Uterus (tissue), 4 donors: ENCODE measurements at places on chromosomes 6 and 20. TPM values are rescaled to one million over a fixed set of nuclear protein-coding genes. Genes with fewer than 3 reads are reported as not detected.
A peak's percentile ranks its signal among the peaks of the same experiment; 100 is the strongest.

The LRRN4 gene
- not detected for total RNA-seq

The GPR6 gene
- not detected for total RNA-seq

The FAM229B gene
- total RNA-seq = 28.1 TPM

The DEFB124 gene
- total RNA-seq = not detected

The VEGFA gene
- total RNA-seq = 247 TPM

The RNF5 gene
- 54.1 TPM for total RNA-seq

The CFAP61 gene
- 3.0 TPM for total RNA-seq

DNA sequence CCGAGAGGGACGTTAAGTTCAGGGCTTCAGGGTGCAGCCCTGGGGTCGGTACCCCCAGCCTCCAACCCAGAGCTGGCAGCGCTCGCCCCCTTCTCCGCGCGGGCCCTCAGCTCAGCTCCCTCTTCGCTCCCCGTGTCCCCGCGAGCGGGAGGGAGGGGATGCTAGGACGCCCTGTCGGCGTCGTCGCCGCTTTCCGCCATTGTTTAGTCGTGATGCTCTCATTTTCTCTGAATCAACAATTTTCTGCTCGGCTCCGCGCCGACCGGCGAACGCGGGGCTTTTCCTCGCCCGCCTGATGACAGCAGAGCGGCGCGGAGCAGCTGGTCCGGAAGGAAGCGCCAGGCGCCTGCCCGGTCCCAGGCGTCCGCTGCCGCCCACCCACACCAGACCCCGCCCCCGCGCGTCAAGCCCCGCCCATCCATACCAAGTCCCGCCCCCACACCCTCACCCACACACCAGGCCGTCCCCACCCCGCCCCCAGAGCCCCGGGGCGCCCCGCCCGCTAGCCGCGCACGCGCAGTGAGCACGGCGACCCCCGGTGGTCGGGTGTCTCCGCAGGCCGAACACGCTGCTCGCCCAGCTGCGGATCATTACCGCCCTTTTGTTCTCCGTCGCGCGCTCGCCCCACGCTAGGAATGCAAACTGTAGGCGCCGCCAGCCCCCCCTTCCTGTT lies 50.1 kb upstream of the SLC32A1 start:
- no peak for DNase-seq

DNA sequence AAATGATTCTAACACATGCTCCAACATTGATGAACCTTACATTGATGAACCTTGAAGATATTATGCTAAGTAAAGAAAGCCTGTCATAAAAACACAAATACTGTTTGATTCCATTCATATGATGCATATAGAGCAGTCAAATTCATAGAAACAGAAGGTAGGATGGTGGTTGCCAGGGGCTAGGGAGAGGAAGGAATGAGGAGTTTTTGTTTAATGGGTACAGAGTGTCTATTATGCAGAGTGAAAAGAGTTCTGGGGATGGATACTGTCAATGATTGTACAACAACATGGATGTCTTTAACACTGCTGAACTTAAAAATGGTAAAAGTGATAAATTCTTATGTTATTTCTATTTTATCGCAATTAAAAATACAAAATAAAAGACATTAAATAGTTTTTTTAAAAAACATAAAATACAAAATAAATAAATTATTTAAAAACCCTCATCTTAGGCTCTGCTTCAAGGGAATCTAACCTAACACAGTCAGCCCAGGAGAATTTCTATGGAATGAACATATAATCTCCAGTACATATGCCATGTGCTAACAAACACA lies 451.0 kb downstream of the PLCB1 start:
- no peak for DNase-seq

DNA sequence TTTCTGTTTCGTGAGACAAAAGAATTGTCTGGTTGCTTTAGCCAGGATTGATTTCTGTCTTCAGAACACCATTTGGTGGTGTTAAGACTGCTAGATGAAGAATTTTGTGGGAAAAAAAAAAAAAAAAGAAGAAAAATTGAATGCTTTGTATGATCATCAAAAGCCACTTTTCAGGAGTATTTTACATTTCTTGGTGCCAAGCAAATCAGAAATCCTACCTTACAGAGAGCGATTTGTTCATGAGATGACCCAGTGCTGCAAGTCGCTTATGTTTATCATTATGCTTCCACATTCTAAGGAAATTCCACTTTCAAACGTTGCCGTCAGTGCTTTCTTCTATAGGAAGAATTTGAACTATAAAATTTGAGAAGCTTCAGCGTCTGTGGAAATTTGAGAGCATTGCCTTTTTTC lies 228.7 kb downstream of the BCKDHB start:
- no peak for DNase-seq

DNA sequence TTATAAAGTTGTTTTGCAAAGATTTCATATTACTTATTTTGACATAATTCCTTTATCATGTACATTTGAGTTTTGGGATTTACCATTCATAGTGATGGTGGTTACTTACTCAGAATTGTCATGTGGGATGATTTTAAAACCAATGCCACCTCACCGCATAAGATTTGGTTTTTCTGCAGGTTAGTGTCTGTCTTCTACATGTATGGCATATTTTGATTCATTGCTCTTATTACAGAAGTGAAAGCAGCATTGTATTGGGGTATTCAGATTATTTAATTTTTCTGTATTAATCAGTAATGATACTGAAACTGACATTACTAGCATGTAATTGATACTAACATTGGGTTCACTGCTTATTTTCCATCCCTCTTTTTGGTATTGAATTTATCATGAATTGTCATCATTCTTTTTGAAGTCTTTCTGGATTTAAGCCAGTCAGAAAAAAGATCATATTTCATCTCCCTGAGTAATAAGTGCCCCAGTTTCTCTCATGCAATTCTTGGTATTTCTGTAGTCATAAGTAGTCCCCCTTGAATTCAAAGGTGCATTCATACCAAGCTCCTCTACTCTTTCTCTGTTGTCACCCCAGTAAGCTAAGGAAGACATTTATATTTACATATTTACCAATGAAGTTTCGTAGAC lies 176.6 kb downstream of the BCKDHB start:
- no peak for DNase-seq

- DNase-seq = no peak
Measured at GRCh38 chr6:85644279-85644762, 1.6 kb upstream of the SYNCRIP start.

GRCh38 chr6:125154761-125155135 lies 1.2 kb downstream of the TPD52L1 start:
- peak; percentile 17 for DNase-seq

- DNase-seq = no peak
Measured at GRCh38 chr6:130624046-130624445, 203.2 kb upstream of the SMLR1 start.

GRCh38 chr20:63748070-63748933 lies 8.7 kb downstream of the SLC2A4RG start:
- peak; percentile 31 for DNase-seq

GRCh38 chr6:33848484-33848883 lies 44.7 kb upstream of the MLN start:
- no peak for DNase-seq

GRCh38 chr20:53949319-53949839 lies 121.0 kb downstream of the BCAS1 start:
- no peak for DNase-seq

DNA sequence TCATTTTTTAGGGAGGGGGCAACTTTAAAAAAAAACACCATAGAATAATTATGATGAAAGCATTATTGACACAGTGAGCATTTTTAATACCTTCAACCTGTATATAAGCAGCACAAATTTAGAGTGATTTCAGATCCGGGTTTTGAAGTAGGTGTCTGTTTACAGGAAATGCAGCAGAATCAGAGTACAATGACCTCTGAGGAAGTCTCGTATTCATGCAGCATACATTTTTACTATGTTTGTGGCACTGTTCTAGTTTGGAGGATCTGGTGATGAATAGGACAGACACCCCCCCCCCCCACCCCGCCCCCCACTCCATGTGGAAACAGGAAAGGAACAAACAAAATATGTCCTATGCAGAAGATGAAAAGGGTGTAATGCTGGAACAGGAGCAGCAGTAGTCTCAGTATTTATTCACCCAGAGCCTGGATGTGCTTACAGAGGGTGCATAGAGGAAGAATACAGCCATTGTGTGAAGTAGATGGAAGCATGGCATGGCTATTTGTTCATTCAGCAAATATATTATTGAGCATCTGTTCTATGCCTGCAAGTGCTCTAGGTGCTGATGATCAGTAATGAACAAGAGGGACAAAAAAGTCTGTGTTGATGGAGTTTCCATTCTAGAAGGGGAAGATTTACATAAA lies 19.7 kb downstream of the VAPB start:
- no peak for DNase-seq

DNA sequence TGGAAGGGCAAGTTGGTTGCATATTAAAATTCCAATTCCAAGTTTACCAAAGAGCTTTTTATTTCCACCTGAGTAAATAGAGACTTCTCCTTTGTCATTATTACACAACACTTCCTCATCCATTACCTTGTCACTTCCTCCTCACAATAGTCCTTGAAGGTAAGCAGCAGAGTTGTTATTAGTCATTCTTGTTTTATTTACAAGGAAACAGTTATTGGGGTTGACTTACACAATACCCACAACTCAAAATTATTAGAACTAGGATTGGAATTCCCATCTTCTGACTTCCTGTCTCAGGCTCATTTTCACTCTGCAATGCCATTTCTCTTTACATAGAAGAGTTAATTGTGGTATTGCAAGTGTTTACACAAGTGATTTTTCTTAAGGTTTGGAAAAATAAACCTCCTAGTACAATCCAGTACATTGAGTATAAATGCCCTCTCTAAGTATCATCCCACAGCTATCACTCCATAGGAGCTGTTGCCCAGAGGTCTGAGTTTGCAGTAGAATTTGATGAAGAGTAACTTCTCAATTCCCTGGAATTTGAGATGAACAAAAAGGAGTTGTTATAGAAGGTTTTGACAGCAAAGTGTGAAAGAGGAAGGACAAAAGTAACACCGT lies 28.9 kb upstream of the MTRF1L start:
- DNase-seq = no peak

DNA sequence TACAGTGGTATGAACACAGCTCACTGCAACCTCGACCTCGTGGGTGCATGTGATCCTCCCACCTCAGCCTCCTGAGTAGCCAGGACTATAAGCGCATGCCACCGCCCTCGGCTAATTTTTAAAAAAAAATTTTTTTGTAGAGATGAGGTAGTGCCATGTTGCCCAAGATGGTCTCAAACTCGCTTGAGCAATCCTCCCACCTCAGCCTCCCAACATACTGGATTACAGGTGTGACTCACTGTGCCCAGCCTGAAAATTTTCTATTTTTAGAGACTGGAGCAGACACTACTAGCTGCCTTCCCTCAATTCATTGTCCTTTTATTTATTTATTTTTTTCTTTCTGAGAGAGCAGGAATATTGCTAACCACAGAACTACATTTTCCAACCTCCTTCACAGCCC lies 20.3 kb upstream of the GTF3C6 start:
- no peak for DNase-seq

- no peak for DNase-seq
Measured at GRCh38 chr20:50911030-50911429, 20.2 kb downstream of the ADNP start.

DNA sequence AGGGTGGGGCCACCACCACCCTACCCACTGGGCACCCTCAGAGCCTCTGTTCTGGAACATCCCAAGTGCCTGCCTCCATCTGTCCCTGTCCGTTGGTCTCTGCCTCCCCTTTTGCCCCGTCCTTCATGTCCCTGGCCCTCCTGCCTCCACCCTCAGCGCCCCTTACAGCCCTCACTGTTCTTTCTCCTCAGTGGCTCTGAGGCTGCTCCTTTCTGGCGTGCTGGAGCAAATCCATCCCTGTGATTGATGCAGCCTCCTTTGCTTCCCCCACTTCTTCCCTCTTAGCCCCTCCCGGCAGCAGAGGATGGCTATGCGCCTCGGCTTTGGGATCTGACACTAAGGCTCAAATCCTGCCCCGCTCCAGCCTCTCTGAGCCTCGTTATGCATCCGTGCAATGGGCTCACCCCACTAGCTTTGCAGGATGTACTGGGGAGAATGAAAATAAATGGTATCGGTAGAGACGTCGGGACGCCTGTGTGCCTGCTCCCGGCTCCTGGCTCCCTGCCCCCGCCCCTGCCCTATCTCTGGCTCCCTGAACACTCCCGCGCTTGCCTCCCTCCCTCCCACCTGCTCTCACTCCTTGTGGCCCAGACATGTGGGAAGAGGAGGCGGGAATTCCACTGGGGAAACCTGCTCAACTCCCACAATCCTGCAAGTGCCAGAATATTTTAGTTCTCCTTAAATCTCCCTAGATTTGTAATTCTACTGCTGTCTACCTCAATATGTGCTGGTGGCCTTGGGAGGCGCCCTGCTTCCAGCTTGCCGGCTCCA lies 13.1 kb downstream of the VSTM2L start:
- DNase-seq = peak; percentile 53

DNA sequence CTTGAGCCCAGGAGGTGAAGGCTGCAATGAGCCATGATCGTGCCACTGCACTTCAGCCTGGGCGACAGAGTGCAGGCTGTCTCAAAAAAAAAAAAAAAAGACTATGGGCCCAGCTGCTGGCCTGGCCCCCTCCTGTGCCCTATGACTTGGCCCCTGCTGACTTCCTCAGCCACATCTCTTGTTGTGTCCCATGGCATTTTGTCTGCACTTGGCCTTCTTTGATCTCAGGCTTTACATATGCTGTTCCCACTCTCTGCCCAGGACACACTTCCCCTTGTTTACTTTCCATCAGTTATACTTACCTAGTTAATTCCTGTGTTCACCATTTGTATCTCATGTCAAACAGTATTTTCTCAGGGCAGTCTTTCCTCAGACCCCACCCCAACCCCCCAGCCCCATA lies 44.5 kb downstream of the RPRD1B start:
- DNase-seq = no peak

DNA sequence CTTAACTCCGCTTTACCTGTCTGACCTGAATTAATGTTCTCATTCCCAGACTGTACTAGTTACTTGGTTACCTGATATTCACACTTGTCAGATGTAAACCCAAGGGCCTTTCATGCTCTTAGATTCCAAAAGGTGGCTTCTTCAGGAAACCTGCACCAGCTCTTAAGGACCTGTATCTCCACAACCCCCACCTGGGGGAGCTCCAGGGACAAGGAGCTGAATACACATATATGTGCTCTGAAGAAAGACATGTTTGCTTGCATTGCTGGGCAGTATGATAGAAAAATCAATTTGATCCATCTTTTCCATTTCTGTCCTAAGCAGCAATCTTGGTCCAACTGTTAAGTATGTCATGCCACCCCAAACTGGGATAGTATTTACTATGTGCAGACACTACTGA lies 64.8 kb upstream of the POU3F2 start:
- no peak for DNase-seq

DNA sequence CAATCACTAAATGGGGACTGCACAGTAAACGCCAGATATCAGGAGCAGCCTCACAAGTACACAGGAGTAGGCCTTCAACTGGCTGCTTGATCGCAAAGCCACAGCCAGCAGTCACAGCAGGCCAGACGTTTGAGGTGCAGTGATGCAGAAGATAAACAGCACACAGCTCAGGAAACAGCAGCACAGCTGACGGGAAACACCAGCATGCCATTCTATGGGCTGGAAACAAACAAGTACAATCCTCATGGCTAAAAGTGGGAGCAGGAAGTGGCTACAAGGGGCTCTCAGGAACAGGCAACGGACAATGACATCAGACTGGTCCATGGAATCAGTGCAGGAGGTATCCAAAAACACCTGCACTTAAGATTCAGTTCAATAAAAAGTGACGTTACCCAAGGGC lies 111.0 kb downstream of the DTNBP1 start:
- DNase-seq = no peak
